ENCODE measurements at places on chromosomes 7 and 10.

- no peak for DNase-seq
Observed at GRCh38 chr7:4808565-4808964, 33.1 kb downstream of the AP5Z1 start.

DNA sequence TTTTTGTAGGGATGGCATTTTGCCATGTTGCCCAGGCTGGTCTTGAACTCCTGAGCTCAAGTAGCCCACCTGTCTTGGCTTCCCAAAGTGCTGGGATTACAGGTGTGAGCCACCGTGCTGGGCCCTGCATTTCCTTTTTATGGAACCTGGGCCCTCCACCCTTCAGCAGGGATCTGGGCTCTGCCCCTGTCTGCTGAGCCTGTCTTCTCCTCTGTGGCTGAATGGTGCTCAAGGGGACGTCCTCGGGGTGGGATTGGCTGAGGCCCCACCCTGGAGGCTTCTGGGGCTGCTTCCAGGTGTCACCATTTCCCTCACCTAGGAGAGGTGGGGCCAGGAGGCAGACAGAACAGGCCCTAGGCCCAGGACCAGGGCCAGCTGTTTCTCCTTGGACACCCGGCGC lies 18.4 kb downstream of the FAM241B start:
- no peak for DNase-seq

DNA sequence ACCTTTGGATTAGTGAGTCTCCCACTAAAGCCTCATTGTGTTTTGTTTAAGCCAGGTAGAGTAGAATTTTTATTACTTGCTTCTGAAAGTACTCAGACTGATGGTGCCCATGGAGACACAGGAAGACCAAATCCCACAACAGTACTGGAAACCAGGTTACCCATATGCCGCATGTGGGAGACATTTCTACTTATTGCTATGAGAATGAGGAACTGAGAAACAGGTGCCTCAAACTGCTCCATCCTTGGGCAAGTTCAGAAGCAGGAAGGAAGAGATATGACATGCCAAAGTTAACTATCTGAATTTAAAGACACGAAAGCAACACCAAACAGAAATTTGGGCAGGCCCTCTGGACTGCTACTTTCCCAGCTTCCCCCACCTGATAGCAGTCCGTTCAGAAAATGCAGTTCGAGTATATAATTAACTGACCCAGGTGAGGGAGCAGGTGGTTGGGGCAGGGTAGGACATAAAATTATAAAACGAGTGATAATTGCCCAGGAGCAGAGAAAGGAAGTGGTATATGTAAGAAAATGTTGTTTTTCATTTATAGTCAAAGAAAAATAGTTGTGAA lies 382.3 kb upstream of the MTPN start:
- no peak for DNase-seq

- DNase-seq, result peak; percentile 26
Observed at GRCh38 chr10:24722131-24722675, 1.5 kb downstream of the ARHGAP21 start.

DNA sequence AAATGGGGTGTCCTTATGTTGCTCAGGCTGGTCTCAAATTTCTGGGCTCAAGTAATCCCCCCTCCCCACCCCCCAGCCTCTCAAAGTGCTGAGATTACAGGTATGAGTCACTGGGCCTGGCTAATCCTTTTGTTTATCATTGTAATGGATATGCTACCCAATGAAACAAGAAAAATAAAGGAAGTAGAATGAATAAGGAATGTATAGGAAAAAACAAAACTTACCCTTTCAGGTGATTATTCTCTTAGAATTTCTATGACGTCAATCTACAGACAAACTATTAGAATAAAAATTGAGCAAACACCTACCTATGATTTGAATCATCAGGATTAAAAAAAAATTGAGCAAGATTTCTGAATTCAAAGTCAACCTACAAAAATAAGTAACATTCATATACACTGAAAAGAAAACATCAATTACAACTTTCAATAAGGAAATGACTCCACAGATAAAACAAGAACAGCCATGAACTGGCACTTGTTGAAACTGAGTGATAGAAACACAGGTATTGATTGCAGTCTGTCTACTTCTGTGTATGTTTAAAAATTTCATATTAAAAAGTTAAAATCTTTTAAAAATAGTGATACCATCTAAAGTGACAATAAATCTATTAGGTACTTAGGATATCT lies 12.2 kb downstream of the ADAM12 start:
- no peak for DNase-seq

DNA sequence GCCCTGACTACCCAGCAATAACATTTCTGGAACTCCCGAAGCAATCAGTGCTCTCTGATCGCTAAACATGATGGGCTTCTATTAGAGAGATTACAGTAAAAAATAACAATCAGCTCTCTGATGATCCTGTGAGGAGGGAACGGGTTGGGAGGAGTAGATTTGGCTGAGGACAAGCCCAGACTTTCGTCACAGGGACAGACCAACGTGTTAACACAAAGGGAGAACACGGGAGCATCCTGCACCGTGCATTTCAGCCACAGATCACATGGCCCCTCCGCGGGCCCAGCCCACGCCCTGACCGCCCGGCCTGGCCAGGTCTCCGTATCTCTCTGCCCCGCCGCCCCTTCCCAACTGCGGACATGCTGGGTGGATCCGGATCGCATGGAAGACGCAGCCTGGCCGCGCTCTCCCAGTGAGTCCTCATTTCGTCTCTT lies 95.0 kb upstream of the AGBL3 start:
- no peak for DNase-seq

GRCh38 chr10:60549686-60550085 lies 160.0 kb upstream of the ANK3 start:
- peak; percentile 6 for DNase-seq

- DNase-seq, result no peak
Observed at GRCh38 chr7:47954231-47954911, 6.1 kb upstream of the PKD1L1 start.

GRCh38 chr10:62856021-62856420 lies 39.9 kb upstream of the EGR2 start:
- peak; percentile 53 for DNase-seq

DNA sequence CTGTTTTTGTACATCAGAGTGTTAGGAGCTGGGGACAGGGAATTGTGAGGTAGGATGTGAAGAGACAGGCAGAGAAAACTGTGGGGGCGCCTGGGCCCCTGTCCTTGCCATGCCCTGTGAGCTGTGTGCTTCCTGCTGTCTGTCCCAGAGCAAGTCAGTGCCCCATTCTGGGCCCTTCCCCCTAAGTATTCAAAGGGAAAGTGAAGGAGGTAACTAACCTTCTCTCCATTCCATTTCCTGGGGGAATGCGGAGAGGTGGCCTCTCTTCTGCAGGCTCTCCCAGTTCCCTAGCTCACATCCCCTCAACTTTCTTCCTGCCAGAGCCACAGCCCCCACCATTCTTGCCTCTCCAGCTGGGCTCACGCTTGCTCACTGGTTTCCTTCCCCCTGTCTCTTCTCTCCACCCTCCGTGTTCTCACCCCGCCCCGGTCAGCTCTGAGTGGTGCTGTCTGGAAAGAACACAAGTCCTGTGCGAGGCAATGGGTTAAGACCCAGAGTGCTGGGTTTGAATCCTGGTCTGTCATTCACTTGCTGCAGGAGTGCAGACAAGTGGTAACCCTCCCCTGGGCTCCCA lies 9.7 kb upstream of the VSIR start:
- no peak for DNase-seq

DNA sequence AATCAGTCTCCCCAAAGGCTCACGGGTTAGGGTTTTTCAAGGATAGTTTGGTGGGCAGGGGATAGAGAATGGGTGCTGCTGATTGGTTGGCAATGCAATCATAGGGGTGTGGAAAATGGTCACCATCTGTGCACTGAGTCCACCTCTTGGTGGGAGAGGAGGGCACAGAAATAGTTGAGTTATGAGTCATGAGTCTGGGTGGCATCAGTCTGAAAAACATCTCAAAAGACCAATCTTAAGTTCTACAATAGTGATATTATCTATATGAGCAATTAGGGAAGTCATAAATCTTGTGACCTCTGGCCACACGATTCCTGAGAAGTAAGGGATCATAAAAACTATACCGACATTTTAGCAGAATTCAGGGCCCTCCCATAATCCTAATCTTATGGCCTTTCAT lies 62.7 kb downstream of the LGI1 start:
- DNase-seq, result no peak

GRCh38 chr7:110407706-110408105 lies 683.2 kb upstream of the LRRN3 start:
- DNase-seq, result no peak

DNA sequence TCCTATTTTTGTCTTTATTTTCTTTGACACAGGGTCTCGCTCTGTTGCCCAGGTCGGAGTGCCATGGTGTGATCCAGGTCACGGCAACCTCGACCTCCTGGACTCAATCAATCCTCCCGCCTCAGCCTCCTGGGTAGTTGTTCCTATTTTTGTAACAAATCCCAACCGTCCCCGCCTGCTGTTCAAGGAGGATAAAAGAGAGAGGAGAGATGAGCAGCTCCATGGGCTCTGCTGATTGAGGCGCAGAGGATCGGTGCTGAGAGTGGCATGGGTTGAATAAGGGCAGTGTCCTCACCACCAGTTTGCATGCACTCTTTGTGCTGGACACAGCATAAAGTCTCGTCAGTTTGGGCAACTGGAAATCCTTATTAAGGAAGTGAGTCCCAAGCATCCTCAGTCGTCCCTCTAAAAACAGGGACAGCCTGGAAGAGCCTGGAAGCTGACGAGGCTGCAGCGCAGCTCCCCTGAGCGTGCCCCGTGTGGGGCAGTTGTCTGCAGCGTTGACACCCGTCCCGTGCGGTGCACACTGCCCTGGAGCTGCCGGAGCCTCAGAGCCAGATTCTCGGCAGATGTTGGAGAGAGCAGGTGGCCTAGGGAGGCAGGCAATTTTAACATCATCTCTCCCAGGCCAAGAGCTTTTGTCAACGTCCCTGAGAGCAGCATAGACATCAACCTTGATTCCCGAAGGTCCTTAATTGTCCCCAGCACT lies 404.2 kb upstream of the RNF32 start:
- DNase-seq, result no peak

DNA sequence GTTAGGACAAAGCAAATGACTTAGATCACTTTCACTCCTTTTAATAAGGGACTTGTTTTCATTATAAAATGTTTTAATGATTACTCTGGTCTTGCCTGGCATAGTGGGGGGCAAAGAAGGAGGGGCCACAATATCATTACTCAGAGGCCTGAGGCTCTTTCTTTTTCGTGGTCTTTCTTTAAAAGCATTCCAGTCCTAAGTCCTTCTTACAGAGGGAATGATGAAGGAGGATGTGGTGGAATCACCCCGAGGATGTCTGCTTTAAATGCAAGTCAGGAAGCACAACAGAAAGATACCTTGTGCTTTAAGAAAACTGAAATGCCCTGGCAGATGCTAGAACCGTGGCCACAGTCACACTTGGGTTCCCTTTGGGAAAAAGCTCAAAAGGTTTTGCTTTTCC lies 379.1 kb downstream of the INHBA start:
- no peak for DNase-seq

DNA sequence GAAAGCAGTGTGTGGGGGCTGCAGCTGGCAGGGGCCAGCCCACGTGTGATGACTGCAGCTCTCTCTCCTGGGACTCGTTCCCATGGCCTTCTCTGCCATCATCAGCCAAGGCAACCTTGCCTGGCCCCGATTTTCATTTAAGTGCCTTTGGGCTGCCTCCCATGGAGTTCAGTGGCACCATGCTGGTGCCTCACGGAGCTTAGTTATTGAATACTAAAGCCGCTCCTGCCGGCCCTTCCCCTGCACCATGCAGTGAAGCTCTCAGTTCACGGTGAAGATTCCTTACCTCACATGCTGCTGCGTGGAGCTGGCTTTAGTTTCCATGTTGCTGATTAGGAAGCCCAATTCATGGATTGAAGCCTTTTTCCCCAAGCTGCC lies 141.5 kb upstream of the EEPD1 start:
- no peak for DNase-seq

DNA sequence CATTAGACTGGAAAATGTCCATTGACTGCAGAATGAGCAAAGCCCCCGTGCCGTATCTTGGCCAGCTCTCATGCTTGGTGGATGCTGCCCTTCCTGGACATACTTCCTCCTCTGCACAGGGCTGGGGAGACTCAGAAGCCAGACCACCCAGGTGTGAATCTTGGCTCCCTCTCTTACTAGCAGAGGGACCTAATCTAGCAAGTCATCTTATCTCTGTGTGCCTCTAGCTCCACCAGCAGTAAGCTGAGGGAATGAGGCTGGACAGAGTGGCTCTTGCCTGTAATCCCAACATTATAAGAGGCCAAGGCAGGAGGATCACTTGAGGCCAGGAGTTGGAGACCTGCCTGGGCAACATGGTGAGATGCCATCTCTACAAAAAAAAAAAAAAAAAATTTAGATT lies 173.8 kb upstream of the GHITM start:
- DNase-seq, result no peak

- DNase-seq, result no peak
Observed at GRCh38 chr10:64859911-64860310, 1338.7 kb downstream of the REEP3 start.

DNA sequence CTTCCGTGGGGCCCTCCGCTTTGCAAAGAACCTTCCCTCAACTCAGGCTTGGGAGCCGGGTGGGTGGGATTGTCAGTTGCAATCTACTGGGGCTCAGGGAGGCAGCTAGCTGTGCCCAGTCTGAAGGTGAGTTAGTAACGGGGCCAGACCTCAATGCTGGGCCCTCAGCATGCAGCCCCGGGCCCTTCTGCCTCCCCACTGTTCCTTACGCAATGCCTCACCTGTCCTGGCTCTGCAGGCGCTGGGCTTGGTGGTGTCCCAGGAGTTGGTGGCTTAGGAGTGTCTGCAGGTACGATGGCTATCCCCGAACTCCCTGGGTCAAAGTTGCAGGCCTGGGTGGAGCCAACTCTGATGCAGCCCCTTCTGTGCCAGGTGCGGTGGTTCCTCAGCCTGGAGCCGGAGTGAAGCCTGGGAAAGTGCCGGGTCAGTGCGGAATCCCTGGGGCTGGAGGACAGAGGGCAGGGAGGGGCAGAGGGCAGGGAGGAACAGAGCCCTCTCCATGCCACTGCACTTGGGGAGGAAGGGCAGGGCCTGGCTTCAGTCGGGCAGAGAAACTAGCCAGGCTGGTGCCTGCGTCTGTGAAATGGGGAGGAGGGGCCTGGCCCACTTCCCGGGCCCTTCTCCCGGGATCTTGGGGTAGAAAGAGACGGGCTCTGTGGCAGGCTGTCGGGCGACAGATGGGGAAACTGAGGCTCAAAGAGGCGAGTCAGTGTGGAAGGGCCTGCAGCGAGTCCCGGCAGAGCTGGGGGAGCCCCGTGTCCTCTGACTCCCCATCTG lies 15.0 kb downstream of the ELN start:
- DNase-seq, result no peak

DNA sequence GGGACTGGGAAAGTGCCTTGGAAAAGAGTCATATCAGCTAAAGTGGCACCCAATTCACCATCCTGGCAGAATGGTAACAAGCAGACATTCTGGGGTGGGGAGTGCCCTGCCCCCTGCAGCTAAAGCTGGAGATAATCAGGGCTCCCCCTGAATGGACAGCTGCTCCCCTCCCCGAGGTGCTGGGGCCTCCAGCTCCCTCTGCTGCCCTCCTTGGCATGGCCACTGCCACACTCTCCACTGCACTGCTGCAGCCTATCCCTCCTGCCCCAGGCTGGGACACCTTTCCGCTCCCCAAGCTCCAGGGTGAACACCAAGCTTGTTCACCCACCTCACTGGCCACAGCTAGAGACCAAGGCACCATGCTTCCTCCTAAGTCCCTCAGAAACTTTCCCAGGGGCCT lies 9.8 kb upstream of the PARD3 start:
- DNase-seq, result no peak

Measured in CD4-positive, alpha-beta T cell treated with Interleukin-4 for 4 hours (primary cell).